ENCODE measurements at places on chromosomes 12 and 14.
A peak's percentile ranks its signal among the peaks of the same experiment; 100 is the strongest.

DNA sequence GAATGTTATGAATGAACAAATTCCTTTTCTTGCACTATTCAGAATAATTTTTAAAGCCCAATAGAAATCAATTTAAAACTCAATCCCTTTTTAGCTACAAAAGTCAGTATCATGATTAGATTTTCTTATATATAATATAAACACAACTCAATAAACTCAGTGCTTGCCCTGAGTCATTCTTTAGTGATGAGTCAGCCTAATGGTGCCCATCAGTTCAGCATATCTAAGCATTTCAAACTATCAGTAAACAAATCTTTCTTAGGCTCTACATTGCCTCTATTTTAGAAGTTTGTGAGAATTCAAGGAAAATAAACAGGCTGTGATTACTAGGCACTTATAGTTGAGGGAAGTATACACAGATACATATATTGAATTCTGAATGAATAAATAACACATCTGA, 179.6 kb downstream of the NELL2 start:
- no peak for DNase-seq

DNA sequence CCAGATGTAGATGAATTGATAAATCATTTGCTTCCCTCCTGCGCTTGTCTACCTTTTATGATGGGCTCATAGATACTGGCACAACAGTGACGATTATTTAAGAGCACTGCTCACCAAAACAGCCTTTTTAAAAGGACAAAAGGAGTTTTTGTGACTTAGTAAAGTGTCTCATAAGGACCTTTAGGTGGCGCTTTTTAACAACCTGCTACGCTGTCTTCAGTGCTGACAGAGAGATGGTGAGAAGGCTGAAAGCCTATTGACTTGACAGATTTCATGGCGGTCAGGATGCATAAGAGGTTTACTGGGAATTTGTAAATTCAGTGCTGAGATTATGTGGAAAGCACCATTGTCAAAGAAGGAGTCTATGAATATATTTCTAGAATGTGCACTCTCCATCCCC, 87.6 kb downstream of the SLC15A5 start:
- no peak for DNase-seq

GRCh38 chr12:25771041-25771440, 187.4 kb upstream of the RASSF8 start:
- no peak for DNase-seq

DNA sequence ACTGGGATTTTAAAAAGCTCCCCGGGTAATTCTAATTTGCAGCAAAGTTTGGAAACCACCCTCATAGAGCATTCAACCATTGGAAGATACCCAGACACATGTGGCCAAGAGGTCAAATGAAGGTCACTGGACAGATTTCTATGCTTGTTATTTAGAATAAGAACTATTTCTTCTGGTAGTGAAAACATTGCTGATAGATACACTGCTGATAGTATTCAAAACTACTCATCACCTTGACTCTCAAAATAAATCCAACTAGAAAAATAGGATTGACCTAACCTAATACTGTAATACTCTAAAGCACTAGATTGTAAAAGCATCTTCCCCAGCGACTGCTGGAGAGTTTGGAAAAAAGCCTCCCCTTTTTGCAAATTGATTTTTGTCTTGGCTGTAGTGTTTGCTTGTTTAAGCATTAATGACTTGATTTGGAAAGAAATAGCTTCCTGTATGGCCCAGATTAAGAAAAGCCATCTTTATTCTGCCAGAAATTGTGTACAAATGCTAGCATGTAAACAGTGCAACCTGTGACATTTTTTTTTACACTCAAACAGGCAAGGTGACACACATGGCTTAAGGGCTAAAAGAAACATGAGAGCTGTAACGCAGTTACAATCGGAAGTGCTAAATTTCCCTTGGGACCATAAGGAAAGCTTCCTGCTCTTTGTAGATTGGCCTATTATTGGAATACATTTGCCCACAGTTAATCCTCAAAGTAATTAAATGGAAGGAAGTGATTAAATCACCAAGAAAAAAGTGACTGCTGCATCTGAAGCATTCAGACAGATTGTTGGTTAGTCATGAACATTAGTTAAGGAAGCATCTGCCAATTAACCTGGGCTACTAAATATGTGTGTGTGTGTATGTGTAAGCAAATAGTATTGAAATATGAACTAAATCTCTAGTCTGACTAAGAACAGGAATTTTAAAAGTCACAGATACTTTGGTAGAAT, 356.5 kb upstream of the ATP2B1 start:
- DNase-seq: no peak

GRCh38 chr12:91984556-91984955, 161.1 kb downstream of the BTG1 start:
- DNase-seq: no peak

DNA sequence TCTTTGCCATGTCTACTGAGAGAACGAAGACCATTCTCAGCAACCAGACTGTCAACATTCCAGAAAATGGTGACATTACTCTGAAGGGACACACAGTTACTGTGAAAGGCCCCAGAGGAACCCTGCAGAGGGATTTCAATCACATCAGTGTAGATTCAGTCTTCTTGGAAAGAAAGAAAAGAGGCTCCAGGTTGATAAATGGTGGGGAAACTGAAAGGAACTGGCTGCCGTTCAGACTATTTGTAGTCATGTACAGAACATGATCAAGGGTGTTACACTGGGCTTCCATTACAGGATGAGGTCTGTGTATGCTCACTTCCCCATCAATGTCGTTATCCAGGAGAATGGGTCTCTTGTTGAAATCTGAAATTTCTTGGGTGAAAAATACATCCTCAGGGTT, 29.7 kb upstream of the PSMA6 start:
- DNase-seq: no peak

DNA sequence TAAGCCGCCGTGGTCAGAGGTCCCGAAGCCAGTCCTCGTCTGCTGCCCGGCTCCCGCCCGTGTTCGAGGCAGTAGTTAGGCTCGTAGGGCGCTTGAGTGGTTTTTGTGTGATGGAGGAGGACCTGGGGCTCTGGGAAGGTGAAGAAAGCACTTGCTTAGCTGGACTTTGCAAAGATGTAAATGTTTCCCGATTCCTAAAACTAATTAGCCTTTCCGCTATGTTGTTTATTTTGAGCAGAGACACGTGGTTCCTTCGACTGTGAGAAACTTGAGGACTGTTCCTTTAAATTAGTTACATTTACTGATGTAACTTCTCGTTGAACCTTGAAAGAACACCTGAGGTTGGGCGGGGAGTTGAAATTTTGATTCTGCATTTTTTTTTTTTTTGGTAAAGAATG, 33.9 kb downstream of the MIA2 start:
- no peak for DNase-seq

- DNase-seq: no peak
These were observed 1092.3 kb downstream of the AACS start for GRCh38 chr12:126157575-126157966.

GRCh38 chr12:538731-539539, 79.2 kb downstream of the B4GALNT3 start:
- DNase-seq: peak; percentile 31

DNA sequence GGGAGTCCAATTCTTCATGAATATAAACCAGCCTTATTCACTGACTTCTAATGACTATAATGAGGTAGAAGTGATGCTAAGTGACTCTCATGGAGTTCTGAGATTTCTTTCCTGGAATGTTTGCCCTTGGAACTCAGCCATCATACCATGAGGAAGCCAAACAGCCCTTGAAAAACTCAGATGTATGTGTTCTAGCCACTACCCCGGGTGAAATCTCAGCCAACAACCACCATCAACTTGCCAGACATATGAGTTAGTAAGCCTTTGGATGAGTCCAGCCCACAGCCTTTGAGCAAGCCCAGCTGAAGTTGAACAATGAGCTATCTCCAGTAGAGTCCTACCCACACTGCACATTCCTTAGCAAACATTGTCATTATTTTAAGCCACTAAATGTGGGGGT, 149.5 kb downstream of the SLC6A15 start:
- DNase-seq: no peak

GRCh38 chr14:56562883-56563282, 16.7 kb upstream of the TMEM260 start:
- DNase-seq: no peak

GRCh38 chr12:121184984-121185889, 24.7 kb upstream of the P2RX4 start:
- DNase-seq: no peak

- no peak for DNase-seq
These were observed 9.8 kb upstream of the EML5 start for GRCh38 chr14:88802596-88802995.

GRCh38 chr12:91529829-91530228, 347.2 kb upstream of the DCN start:
- DNase-seq: no peak

DNA sequence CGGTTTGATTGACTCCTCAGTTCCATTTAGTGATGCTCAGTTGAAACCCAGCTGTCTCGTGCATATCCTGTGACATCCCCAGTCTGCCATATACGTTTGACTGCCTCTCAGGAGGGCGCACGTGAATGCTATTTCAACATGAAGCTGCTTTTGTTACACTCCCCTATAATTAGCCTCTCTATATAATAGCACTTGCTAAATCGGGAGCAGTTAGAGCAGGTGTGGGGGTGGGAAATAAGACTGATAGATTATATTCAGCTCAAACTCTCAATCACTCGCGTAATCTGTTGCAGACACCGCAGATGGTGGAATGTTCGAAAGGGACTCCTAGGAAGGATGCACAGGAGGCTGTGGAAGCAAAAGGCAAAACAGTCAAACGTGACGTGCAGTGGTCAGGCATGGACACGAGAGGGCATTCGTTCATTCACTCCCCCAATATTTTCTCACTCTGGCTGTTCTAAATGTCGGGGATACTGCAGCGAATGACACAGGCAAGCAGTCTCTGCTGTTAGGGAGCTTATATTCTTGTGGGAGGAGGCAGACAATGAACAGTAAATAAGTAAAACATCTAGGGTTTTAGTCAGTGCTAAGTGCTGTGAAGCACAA, 29.8 kb downstream of the KCNA1 start:
- DNase-seq: no peak

- DNase-seq: no peak
These were observed 337.1 kb downstream of the PCNX1 start for GRCh38 chr14:71244341-71244740.

DNA sequence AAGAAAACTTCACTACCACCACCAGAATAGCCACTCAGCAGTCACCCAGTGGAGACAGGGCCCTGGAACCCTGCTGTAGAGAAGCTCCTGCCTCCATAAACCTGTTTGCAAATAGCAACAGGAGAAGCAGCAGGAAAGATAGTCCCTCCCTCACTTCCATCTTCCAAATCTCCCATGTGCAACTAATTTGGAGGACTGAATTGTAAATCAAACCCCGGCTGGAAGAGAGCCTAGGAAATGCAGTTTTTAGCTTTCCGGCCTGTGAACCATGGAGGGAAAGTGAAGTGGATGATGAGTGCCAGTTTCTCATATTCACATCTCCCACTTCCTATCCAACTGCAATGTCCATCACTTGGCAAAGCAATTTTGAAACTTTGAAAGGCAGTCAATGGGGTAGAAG, 167.2 kb upstream of the FRMD6 start:
- no peak for DNase-seq

- DNase-seq: no peak
These were observed 14.4 kb downstream of the EML1 start for GRCh38 chr14:99807413-99808153.

- peak; percentile 77 for DNase-seq
These were observed at the start of gene PLEKHG3 for GRCh38 chr14:64704143-64704742. Gene PLEKHG3, plus strand, starts transcription at chr14:64704424. Its CDS starts 23,208 bp downstream, at chr14:64727632.

- no peak for DNase-seq
These were observed 60.7 kb upstream of the GZMB start for GRCh38 chr14:24694680-24695079.

DNA sequence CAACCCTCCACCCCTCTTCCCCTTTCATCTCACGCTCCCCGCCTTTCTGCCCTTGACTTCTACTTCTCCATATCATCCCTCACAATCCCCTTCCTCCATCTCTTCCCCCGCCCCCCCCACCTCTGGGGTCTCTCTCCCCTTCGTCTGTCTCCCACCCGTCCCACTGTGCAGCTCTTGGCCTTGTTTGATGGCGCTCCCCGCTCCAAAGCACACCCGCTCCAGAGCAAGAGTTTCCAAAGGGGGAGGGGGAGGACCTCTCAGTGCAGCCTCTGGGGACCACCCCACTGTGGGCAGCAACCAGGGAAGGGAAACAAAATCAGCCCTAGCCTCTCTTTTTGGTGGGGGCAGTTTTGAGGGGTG, 774 bp downstream of the CHGA start:
- DNase-seq: no peak

DNA sequence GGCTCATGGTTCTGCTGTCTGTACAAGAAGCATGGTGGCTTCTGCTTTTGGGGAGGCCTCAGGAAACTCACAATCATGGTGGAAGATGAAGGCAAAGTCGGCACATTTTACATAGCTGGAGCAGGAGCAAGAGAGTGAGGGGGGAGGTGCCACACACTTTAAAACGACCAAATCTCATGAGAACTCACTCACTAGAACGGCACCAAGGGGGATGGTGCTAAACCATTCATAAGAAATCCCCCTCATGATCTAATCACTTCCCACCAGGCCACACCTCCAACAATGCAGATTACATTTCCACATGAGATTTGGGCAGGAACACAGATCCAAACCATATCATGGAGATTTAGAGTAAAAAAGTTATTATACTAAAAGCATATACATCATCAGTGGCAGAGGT, 13.6 kb upstream of the LEMD3 start:
- no peak for DNase-seq

DNA sequence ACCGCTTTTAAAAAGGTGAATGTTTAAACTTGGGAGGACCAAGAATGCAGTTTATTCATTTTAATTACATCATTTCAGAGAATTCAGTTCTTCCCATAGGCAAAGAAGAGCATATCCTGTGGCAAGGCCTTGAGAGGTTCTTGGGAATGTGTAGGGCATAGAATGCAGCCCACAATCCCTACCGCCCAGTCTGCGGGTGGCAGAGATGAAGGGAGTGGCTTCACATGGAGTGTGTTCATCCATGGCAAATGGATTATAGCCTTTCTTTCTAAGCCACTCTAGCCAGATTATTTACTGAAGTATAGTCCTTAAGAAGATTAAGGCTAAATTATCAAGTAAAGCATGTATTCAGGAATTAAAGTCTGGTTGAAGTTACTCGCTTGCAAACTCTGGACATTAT, 97.4 kb downstream of the TSPAN8 start:
- DNase-seq: no peak

DNA sequence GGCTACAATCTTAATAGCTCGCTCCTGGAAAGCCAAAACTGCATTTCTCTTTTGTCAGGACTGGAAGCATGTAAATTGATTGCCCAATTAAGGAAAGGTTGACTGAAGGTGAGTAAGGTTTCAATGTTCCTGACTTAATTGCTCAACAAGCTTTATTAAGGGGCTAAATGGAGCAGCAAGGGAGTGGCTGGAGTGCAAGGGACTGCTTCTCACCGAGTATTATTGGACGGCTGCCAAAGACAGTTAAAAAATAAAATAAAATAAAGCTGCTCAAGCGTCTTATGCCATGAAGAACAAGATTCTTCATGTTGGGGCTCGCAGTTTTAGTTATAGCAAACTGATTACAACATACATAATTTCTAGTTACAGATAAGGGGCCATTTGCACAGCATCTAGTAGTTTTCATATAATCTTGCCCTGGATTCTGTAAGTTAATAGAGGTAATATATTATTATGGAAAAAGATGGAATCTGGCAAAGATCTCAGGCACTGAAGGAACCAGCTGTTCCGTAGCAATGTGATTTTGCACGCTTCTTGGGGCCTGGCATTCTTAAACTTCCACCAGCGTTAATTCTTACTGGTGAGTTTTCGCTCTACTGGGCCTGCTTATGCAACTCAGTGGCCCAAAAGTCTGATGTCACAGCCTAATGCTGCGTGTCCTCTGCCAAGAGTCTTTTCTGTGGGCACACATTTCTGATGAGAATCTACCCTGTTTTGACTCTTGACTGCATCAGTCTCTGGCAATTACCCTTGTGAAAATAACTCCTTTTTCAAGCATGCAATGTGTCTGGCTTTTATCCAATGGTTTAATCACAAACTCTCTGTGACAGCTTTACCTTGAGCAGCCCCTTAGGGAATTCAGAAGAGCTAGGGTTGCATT, 108.5 kb downstream of the SLC38A1 start:
- no peak for DNase-seq

Data from substantia nigra (tissue), 51 donors.